Bone marrow (tissue), 2 donors: ENCODE measurements at places on chromosomes 6 and 20.

GRCh38 chr20:9218531-9218961, 149.7 kb downstream of the PLCB4 start:
- no peak for DNase-seq

- no peak for DNase-seq
These were observed 259.3 kb downstream of the KIF16B start for GRCh38 chr20:16313917-16314316.

GRCh38 chr6:79808921-79809320, 138.4 kb downstream of the ELOVL4 start:
- no peak for DNase-seq

DNA sequence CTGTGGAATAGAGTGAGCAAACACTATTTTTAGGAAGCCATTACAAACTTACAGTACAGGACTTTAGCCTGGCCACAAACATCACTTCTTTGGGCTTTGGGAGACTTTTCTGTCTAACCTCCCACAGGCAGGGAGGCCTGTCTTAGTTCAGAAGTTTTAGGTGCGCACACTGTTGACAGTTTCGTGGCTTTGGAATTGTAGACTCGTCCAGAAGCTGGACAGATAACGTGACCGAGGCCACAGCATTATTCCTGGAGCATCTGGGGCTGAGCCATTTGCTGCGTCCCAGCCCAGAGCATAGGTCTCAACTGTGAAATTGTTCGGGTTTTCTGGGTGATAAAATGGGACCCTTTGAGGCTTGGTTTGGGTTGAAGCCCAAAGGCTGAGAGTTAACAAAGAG, 53.8 kb downstream of the NDUFAF5 start:
- DNase-seq: no peak

GRCh38 chr20:59145247-59145923, 18.2 kb upstream of the ZNF831 start:
- no peak for DNase-seq

DNA sequence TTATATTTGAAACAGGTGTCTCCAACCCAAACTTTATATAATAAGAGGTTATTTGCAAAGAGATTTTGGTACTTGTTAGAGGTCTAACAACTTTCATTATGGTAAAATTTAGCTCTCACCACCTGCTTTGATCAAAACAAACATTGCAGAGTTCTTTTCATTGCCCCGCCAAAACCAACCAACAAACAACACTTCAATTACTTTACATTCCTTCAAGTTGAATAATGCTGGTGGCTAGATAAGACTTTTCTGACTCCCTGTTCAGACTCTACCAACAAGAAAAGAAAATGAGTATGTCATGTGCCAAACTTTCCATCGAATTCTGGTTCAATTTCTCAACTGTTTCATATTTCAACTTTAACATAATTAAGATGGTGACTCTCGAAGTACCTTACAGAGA, 311.1 kb downstream of the ADGRG6 start:
- no peak for DNase-seq
